ENCODE measurements at places on chromosomes 6 and 20.

DNA sequence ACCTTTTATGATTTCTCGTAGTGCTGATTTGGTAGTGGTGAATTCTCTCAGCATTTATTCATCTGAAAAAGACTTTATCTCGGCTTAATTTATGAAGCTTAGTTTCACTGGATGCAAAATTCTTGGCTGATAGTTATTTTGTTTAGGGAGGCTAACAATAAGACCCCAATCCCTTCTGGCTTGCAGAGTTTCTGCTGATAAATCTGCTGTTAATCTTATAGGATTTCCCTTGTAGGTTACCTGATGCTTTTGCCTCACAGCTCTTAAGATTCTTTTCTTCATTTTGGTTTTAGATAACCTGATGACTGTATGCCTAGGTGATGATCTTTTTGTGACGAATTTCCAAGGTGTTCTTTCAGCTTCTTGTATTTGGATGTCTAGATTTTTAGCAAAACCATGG lies 388.7 kb downstream of the UTRN start:
- DNase-seq = no peak

DNA sequence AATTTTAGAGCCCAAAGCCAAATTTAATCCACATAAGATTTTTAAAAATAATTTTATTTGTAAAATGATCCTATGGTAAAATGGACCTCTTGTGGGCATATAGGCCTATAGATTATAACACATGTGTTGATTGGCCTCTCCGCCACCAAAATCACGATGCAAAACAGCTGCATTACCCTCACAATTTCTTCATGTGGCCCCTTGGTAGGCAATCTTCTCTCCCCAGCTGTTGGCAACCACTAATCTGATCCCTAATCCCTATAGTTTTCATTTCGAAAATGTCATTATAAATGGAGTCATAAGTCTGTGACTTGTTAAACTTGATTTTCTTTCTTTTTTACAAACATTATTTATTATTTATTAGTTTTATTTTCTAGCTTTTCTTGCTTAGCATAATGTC lies 263.9 kb upstream of the SULF2 start:
- no peak for DNase-seq

DNA sequence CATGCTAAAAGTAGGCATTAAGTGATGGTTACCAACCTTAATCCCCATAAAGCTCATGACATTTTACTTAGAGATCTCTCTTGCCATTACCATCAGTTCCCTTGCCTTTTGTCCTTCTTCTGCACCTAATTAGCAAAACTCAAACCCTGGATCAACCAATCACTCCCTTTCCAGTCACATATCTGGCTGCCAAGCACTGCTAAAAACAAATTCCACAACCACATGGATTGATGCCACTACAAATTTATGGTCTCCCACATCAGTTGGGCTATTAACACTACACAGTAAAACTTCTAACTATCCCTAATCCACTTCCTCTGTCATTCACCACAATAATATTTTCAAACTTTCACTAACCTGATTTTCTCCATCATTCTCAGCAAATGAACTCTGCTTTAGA lies 54.3 kb upstream of the RNF146 start:
- no peak for DNase-seq

GRCh38 chr20:62707276-62707920 lies 1.2 kb upstream of the NTSR1 start:
- no peak for DNase-seq

DNA sequence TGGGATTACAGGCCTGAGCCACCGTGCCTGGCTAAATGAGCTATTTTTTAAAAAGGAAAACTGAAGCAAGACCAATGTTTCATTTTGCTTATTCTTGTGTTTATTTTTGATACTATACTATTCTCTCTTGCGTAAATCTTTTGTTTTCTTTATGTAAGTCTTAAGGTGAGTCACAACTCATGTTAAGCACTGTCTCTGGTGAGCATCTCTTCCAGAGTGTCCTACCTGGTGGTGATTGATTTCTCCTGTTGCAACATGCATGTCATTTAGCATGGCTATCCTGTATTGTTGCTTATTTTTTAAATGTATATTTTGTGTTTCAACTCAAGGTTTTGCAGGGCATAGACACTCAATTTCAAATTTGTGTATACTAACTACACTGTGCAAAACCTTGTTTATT lies 336.0 kb downstream of the RFPL4B start:
- no peak for DNase-seq

GRCh38 chr6:7784248-7784647 lies 58.3 kb downstream of the BMP6 start:
- DNase-seq = no peak

DNA sequence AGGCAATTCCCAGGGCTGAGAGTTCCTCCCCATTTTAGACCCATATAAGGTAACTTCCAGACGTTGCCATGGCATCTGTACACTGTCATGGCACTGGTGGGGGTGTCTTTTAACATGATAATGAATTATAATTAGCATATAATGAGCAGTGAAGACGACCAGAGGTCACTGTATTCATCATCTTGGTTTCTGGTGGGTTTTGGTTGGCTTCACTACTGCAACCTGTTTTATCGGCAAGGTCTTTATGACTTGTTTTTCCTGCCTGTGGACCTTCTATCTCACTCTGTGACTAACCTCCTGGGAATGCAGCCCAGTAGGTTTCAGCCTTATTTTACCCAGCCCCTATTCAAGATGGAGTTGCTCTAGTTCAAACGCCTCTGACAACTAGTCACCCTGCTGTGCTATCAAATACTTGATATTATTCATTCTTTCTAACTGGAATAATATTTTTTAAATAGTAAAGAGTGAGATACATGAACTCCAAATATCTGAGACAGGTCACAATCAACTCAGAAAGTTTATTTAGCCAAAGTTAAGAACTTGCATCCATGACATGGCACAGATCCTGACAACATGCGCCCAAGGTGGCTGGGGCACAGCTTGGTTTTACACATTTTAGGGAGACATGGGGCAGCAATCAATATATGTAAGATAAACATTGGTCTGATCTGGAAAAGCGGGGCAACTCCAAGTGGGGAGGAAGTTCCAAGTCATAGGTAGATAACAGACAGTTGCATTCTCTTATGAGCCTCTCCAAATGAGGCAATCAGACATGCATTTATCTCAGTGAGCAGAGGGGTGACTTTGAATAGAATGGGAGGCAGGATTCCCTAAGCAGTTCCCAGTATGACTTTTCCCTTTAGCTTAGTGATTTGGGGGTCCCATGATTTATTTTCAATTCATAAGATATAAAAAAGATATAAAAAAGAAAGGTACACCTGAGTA lies 1.2 kb upstream of the UFL1 start:
- no peak for DNase-seq

DNA sequence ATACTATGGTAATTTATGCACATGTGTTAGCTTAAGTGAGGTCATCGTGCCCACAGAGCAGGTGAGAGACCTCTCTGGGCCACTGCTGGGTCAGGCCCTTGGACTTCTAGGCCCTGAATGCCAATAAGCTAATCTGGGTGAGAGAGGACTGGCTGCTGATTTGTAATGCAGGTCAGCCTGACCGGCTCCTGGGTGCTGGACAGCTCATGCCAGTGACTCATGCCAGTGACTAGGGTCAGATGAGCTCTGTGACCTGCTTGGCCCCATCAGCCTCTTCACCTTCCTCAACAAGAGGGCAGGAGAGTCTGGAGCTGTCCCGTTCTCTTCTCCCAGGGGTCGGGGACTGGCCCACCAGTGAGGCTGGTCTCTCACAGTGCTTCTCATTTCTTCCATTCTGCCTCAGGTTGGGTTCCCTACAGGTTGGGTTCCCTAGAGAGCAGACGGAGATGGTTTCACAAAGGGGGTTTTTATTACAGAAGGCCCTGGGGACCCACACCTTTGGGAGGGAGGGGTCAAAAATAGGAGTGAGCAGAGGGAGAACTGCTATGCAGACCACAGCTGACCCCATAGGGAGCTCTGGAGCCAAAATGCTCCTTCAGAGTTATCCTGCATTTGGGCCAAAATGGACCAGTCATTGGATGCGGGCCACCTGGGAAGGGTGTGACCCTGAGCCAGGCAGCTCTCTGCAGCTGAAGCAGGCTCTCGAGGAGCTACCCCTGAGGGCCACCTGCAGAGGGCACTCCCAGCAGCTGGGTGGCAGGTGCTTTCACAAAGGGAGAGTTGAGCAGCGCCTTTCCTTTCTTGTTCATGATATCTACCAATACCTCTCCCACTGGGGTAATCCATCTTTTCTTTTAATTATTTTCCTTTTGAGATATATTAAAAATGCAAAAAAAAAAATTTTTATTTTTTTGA lies 2.2 kb upstream of the OXT start:
- DNase-seq = no peak

DNA sequence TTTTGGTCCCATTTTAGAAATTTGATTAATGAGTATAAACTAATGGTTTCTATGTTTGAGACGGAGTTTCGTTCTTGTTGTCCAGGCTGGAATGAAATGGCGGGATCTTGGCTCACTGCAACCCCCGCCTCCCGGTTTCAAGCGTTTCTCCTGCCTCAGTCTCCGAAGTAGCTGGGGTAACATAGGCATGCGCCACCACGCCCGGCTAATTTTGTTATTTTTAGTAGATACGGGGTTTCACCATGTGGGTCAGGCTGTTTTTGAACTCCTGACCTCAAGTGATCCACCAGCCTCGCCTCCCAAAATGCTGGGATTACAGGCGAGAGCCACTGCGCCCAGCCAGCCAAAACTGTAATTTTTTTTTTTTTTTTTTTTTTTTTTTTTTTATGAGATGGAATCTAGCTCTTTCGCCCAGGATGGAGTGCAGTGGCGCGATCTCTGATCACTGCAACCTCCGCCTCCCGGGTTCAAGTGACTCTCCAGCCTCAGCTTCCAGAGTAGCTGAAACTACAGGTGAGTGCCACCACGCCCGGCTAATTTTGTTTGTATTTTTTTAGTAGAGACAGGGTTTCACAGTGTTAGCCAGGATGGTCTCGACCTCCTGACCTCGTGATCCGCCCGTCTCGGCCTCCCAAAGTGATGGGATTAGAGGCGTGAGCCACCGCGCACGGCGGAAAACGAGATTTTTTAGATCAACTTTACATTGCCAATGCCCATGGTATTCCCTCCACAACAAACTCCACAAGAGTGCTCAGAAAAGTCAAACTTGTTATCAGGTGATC lies 127.8 kb downstream of the HFE start:
- DNase-seq = no peak

All from thymus (tissue), 14 donors.